ENCODE measurements at places on chromosomes 7 and 10.

DNA sequence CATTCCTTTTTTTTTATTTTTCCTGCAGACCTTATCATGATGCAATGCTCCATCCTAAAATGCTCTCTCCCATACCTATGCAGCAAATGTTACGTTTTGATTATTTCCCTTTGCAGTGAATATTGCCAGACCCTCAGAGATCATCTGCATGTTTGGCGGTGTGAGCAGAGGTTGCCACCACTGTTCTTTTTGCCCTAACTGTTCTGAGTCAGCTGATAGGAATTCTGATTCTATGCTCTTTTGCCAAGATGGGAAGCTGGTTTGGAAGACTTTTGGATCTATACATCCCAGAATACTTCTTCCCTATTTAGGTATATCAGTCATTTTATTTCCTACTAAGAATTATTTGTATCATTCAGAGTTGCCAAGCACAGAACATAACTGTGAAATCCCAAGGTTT is 130.5 kb downstream of the KLF6 start:
- no peak for DNase-seq

DNA sequence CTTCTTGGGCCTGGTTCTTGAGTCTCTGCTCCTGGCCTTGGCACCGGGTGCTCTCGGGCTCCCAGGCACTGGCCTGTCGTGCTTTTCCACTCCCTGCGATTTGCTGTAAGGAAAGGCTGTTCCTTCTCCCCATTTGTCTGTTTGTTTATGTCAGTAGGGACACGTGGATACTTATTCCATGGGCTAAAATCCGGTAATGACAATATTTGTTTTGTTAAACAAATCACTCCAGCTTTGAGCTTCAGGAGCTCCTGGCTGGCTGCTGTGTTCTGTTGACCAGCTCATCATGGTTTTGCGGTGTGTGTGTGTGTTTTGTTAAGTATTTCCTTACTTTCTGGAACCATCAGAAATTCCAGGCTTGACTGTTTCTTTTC is 17.5 kb upstream of the JAKMIP3 start:
- DNase-seq = no peak

- no peak for DNase-seq
Observed at GRCh38 chr7:31129067-31129466, 77.0 kb downstream of the ADCYAP1R1 start.

GRCh38 chr7:119232091-119232490 is 1007.6 kb downstream of the ANKRD7 start:
- DNase-seq = no peak

GRCh38 chr7:138316421-138317043 is 143.5 kb upstream of the TRIM24 start:
- no peak for DNase-seq

GRCh38 chr10:15214237-15214636 is 45.7 kb upstream of the NMT2 start:
- no peak for DNase-seq

GRCh38 chr7:40330408-40330807 is 195.6 kb downstream of the SUGCT start:
- DNase-seq = no peak

- no peak for DNase-seq
Observed at GRCh38 chr10:106436123-106436715, 728.3 kb downstream of the SORCS1 start.

DNA sequence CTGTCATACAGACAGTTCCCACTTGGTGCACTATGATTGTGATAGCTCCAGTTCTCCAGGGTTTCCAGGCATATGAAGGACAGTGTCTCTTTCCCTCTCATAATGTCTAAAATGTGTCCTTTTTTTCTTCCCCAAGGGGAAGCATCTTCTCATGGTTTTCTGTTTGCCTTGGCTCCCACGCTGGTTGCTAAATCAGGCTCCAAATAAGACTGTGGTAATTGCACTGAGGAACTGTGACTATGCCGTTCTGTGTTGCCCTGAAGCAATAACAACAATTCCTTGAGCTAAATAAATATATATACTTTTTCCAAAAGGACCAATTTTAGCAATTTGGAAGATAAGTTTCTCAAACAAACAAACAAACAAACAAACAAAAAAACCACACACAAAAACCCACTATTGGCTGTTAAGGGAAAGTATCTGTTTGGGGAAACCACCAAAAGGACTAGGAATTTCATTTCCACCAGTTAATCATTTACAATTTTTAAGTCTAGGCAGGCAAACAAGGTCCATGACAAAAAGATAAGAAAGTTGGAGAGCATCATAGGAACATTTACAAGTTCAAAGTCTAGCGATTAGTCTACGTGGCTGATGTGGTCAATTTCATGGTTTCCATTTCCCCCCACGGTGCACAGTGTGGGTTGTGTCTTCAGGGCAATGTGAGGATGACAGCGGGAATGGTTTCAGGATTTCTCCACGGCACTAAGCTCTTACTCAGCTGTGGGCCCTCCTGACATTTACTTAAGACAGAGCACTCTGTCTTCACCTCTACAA is 62.4 kb downstream of the THNSL1 start:
- no peak for DNase-seq

DNA sequence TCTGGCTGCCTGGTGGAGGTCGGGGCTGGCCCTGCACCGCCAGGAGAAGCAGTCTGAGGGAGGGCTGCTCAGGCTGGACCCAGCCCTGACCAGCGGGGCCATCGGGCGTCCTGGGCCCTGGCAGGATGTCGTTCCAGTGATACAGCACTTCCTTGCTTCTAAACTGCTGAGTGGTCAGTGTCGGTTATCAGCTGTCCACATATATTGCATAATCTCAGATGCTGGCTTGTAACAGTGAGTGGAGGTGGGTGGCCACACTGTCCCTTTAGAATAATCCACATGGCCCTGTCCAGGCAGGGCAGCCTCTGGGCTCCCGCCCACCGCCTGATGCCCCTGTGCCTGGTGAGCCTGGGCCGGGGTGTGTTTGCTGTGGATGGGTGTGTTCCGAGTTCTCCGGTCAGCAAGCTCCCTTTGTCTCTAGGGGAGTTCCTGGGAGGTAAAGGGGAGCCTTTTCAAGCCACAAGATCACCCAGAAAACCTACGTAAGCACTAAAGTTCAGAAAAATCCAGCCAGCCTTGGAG is 86.1 kb downstream of the LHPP start:
- DNase-seq = no peak

- DNase-seq = peak; percentile 59
Observed at GRCh38 chr7:132419542-132419941, 156.7 kb downstream of the PLXNA4 start.

DNA sequence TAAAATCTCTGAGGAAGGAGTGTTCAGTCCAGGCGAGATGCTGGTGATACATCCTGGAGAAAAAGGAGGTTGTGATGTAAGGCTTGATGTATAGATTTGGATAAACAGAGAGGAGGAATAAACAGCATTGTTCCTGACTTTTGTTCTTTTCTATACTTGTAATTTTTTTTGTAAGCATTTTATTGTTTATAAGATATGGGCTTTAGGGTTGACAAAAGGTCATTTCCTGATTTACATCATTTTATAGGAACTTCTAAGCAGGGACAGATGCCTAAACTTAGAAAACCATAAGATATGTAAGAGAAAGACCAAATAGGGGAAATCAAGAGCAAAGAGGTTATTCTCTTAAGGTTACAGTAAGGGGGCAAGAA is 16.7 kb upstream of the SLC26A4 start:
- no peak for DNase-seq

- no peak for DNase-seq
Observed at GRCh38 chr10:103839872-103840739, 15.3 kb downstream of the SH3PXD2A start.

DNA sequence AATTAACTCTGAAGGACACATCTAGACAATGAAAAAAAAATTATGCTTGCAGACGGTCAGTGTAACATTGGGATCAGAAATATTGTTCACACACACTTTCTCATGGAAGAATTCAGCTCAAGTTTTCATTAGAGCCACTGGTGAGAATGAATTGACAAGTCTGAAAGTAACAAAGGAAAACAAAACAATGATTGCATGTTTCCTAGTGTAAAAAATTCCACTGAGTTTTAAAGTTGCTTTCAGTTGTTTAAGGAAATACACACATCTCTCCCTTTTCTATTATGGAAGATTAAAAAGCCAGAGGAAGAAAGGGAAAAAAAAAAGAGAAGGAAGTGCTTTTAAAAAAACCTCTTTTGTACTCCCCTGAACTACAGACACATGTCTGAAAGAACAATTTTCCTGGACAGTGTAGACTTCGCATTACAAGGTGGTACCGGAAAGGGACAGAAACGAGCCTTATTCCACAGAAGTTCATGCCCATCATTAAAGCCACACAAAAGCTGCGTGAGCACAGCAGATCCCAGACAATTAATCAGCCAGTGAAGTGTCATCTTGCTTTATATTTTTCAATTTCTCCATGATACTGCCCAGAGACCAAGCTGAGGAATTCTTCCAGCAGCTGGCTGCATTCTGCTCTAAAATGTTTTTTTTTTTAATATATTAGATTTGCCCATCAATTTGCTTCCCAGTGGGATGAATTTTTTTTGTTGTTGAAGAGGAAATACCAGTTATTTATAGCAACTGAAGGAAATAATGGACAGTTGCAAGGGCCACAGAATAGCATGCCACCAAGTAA is 294.8 kb downstream of the DOCK4 start:
- no peak for DNase-seq

DNA sequence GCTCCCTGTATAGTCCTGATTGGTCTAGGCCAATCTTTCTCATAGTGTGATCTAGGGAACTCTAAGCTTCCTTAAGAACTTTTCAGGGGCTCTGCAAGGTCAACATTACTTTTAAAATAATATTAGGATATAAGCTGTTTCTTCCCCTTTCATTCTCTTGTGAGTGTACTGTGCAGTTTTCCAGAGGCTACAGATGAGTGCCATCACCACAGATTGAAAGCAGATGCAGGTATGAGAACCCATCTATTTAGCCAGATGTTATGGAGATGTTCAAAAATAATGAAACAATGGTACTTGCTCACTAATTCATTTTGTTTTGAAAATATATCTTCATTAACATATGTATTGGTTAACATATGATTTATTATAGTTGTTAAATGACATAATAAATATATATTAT is 169.2 kb upstream of the SEMA3A start:
- no peak for DNase-seq

GRCh38 chr10:83603708-83604107 is 535.6 kb upstream of the GHITM start:
- no peak for DNase-seq

- DNase-seq = no peak
Observed at GRCh38 chr7:128459394-128459878, 3.8 kb downstream of the HILPDA start.

GRCh38 chr7:137242616-137243015 is 100.9 kb downstream of the PTN start:
- no peak for DNase-seq

DNA sequence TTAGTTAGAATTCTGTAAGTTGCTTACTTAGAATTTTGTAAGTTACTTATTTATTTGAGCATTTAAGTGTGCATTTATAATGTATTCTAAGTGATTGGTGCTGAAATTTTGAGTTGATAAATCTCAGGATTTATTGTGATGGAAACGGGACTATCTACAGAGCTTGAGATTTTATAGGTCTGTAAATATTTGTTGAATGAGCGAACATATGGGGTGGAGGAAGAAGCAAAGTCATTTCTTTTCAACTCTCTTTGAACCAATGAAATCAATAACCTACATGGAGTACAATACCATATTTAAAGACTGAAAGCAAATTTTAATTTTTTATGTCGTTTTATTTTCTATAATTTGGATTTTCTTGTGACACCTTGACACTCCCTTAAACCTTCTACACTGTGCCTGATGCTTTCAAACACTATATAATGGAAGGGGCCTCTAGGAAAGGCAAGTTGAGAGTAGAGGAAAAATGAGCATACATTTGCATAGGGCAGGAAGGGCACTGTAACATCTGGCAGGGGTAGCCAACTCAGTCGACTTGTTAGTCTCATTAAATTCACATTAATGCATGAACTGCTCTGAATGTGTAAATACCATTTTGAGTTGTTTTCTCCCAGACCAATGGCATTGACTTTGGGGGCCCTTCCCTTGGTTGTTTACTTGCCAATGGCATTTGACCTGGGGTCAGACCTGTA is 204.2 kb downstream of the DYNC1I1 start:
- DNase-seq = no peak

DNA sequence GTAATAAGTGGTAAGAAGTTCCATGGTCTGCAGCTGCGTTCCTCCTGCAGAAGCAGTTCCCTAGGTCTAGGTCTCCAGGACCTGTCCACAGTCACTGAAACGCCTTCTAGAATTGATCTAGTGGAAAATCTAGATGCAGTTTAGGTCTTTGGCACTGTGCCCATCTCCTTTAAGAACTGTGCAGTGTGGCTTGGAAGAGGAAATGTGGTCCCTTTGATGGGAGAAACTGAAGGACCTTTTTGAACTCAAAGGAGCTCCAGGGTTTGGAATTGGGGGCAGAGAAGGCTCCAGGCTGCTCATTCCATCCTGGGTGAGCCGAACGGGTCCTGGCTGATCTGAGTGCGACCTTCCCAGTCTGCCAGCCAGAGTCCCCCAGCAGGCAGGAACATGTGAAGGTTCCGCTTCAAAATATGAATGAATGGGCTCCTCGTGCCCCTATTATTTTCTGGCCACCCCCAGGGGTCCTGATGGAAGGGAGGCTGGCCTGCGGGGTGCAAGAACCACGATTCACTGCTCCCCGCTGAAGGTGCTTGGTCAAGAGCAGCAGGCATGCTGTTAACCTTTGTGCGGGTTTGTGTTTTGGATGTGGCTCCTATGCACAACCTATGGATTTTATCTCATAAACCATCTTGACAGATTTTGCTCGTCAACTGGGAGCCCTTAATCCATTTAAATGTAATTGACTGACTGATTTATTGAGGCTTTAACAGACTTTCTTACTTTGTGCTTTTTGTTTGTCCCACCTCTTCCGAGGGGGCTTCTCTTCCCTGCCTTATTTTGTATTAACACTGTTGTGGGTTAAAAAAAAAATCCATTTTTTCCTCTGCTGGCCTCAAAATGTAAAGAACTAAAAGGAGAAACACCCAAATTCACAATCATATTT is 36.7 kb downstream of the ZNF467 start:
- no peak for DNase-seq

GRCh38 chr7:53326634-53327033 is 291.2 kb downstream of the POM121L12 start:
- DNase-seq = no peak

DNA sequence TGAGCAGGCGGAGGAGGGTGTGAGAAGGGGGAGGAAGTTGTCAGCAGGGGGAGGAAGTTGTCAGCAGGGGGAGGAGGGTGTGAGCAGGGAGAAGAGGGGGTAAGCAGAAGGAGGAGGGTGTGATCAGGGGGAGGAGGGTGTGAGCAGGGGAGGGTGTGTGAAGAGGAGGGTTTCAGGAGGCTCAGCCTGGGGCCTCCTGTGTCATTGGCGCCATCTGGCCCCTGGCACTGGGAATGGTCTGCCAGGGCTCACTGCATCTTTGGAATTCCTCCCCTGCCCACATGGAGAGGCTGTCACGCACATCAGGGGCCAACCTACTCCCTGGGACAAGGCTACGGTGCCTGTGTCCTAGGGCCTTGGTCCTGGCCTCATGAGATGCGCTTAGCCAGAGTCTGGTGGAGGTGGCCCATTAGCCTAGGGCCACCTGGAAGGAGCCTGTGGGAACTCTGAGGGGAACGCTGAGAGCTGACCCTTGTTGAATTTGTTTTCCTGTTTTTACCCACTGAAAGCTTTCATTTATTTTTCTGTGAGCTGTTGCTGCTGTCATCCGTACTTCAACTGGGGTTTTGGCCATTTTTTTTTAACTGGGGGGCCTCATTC is 18.0 kb downstream of the CAMK2B start:
- no peak for DNase-seq

- DNase-seq = peak; percentile 13
Observed at GRCh38 chr7:80018941-80019808, 115.5 kb upstream of the GNAI1 start.

- no peak for DNase-seq
Observed at GRCh38 chr10:123797813-123798212, 93.8 kb downstream of the CPXM2 start.
